ELR (cell line): ENCODE measurements at places on chromosomes 4 and X.

DNA sequence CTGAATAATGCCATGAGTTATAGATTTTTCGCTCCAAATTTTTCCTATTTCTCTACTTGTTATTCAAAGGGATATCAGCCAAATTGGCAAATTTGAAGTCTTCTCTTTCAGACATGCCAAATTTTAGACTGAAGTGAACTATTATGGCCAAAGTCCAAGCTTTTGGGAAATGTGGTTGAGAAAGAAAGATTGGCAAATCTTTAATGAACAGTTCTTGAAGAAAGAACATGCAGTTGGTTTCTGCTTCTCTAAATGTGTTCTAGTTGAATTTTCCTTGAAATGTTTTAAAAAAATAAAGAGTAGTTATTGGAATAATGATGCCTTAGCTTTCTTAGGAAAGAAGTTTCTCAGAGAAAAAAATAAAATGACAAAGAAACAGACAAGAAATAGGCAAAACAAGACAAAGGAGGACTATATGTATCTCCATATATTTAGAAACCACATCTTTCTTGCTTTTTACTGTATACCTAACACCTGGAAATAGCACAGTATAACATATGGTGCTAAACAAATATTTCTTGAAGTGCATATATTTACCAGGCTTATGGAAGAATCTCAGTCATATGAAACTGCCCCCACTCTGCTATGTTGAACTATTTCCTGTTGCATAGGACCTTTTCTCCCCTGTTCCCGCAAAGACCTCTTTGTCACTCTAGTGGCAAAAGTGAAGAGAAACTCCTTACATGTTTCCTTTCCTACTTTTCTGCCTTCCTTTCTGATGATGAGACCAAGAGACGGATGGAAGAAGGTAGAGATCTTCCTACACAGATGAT is 250.0 kb downstream of the ARHGAP24 start:
- DNase-seq: no peak

DNA sequence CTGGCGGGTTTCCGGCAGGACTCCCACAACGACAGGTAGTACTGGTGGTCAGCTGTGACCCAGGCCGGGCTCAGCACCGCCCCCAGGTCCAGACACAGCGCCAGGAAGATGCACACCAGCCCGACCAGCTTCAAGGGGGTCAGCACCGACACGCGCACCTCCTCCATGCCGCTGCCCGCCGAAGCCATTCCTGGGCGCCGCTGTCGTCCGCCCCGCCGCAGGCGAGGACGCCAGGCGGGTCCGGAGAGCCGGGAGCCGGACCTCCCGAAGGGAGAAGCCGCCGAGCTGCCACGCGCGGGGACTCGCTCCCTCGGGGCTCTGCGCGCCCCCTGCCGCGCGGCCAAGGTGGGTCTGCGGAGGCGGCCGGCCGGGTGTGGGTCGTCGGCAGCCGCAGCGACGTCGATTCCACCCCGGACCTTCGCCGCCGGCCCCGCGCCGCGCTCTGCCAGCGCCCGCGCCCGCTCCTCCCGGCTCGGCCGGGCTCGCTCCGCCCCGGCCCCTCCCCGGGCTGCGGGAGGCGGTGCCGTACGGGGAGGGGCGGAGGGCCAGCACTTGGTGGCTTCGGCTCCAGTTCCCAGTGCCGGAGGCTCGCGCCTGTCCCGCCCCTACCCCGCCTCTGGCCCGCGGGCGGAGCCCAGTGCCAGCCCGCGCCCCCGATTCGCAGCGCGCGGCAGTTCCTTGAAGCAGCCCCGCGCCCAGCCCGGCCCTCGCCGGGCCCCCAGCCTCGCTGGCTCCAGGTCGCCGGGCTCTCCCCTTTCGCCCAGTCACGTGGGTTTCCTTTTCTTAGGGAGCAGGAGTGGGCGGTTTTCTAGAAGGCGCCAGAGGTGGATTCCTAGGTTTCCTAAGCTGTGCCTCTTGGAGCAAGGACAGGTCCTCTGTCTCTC is at the start of gene TMEM47:
Gene TMEM47 (minus strand): TSS at position 444 of the 884 bp plus-strand sequence. CDS start 256 bp downstream, at position 188.
- peak; percentile 75 for DNase-seq

DNA sequence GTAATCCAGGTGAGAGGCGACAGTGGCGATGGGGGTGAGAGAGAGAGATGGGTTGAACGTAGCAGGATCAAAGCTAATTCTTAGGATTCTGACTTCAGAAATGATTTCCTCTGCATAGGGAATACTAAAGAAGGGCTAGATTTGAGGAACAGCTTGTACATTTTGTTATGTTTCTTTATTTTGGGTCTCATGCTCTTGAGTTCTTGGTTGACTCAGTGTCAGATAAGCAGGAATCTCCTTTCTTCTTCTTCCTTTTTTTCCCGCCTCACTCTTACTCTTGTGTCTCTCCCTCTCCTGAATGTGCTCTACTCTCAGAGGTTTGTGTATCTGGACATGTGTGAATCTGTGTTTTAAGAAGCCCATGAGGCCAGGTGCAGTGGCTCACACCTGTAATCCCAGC is 36.4 kb downstream of the FAM193A start:
- no peak for DNase-seq

DNA sequence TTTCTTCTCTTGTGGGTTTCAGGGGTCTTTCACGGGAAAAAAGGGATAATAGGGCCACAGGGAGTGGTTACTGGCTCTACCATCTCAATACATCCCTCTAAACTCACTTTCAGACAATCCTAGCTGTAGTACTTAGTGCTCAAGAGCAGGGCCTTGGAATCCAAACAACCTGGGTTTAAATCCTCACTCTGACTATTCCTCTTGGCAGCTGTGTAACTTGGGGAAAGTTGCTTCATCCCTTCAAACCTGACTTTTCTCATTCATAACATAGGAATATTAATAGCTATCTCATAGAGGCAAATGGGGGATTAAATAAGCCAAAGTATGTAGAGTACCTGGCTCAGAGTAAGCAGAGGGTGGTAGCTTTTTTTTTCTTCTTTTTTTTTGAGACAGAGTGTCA is 32.4 kb downstream of the CCNG2 start:
- DNase-seq: no peak

- DNase-seq: peak; percentile 64
Observed at GRCh38 chrX:119477812-119478232, 9.6 kb downstream of the SLC25A5 start.

- DNase-seq: no peak
Observed at GRCh38 chr4:8698341-8699062, 105.9 kb downstream of the CPZ start.

DNA sequence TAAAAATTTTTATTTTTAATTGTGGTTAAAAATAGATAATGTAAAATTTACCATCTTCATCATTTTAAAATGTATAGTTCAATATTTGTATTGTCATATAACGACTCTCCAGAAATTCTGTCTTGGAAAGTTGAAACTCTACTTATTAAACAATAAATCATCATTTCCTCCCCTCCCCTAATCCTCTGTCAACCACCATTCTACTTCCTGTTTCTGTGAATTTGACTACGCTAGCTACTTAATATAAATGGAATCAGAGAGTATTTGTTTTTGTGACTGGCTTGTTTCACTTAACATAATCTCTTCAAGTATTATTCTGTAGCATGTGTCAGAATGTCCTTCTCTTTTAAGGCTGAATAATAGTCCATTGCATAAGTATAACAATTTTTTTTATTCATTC is 729.0 kb upstream of the AADAT start:
- DNase-seq: no peak

DNA sequence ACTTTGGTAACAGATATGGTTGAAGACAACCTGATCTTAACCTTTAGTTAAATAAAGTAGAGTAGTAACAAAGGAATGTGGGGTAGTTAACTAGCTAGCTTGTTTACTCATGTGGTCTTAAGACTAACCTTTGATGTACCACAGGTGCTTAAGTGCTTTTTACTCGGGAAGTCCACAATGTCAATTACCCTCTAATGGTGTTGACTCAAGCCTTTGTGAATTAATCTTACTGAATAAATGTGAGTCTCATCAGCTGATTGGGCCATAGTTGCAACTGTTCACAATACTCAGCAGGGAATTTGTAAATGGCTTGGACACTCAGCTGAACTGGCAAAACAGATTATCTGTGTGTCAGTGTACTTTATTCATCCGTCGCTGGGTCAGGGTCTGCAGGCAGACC is 119.0 kb upstream of the UGT8 start:
- no peak for DNase-seq

DNA sequence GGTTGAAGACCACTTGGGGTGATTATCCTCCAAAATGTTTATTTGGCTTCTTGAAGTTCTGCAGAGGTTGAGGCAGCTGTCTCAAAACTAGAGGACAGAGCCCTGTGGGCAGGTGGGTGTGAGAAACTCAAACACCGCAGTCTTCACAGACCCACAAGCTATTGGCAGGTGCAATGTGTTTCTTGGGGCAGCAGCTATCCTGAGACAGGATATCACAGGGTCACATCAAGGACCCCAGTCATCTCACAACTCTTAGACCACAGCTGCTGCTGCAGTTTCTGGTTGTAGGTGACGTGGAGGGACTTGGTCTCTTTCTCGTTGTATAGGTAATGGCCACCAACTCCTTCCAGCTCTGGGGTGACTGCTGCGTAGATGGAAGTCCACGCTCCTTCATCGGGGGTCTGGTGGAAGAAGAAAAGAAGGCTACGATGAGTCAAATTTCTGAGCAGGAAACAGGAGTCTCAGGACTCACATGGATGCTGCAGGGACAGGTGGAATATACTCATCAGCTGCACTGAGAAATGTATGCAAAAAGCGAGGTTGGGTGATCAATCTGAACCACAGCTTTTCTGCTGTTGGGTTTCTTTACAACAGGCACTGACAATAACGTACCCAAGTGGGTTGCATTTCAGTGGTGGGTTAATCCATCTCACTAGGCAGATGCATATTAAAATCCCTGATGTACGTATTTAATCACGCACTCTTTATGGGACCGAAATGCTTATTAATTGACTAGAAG is 279.8 kb downstream of the DHRSX start:
- DNase-seq: no peak

DNA sequence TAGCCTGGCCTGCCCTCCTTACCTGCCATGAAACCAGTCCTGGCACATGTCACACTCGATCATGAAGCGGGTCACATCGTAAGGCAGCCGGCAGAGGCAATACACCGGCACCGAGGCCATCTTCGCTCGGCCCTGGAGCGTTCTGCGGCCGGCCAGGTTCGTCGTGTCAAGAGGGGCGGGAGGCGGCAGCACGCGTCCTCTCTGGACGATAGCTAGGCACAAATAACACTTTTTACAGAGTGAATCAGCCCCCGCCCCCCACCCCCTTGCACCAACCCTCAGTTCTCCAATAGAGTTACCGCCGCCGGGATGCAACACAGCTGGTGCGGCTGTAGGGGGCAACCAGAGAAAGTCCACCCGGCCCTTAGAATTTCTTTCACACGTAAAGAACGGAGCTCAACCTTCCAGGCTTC is 1.7 kb downstream of the PHF8 start:
- peak; percentile 75 for DNase-seq

GRCh38 chrX:124407226-124407625 is 60.9 kb downstream of the SH2D1A start:
- no peak for DNase-seq

GRCh38 chrX:130330706-130331105 is 9.0 kb upstream of the SLC25A14 start:
- DNase-seq: peak; percentile 58

DNA sequence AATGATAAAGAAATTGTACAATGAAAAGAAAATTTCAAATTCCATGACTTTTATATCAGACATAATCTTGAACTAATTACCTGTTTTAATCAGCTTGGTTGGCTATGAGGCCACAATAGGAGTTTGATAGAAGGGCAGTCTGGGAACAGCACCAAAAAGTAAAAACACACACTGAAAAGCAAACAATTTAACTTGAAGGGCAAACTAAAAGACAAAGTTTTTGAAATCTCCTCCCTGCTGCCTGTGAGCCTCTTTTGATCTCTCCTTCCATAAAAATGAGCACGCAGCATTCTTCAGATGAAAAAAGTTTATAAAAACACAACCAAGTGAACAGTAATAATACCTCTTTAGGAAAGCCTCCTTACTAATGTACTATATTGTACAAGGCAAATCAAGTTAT is 8.1 kb downstream of the ODAM start:
- DNase-seq: no peak

DNA sequence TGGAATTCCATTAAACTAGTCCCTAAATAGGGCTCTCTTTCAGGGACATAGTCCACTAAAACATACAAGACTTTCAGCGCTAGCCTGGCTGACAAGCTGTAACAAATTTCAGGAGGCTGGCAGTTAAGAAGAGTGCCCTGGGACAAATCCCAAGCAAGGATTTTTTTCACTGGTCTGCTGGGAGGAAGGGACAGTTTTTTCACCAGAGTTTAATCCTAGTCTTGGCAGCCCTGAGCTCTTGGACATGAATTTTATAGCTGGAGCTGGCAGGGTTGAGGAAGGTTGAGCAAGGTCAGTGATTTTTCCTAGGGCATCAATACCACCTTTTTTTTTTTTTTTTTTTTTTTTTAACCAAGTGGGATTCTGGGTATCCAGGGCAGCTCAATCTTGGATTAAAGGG is 184.4 kb downstream of the SH2D1A start:
- no peak for DNase-seq

DNA sequence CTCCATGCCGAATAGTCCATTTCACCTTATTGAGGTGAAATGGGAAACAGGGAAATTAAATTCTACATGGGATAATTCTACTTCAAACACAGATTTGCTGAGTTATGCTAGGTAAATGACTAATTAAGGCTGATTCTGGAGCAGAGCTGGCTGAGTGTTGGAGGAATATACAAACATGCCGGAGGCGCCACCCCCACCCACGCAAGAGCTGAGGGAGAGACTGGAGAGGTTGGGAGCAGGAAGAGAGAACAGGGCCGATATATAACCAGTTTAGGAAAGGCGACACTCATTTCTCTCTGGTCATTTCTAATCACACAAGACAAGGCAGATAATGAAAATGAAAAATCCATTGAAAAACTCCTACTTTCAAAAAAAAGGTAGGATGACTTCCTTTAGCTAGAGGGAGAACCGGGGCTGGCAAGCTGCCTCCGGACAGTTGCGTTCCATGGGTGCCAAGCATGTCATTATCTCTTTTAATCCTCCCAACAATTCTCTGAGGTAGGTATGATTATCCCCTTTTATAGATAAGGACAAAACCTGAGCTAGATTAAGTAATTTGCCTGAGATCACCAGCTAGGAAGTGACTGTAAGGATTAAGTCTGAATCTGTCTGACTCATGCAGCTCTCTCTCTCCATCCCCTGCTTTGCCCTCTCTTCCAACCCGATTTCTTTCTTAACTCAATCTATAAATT is 27.6 kb upstream of the CFAP299 start:
- peak; percentile 90 for DNase-seq

DNA sequence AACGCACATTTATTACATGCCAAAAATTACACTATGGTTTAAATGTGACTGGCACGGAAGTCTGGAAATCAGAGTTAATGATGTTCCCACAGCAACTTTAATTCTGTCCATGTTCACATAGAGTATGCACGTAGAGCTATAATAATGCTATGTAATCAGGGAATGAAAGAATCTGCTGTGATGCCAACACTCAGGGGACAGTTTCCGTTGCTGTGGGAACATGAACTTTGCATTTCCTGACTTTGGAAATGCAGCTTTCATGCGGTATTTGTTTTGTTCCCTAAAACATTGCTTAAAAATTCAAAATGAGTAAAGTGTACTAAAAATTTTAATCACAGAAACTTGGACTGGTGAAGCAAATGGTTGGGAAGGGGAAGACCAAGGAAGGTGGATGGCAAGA is 65.7 kb downstream of the MAGEA1 start:
- no peak for DNase-seq
